IgD-negative memory B cell (primary cell): ENCODE measurements at places on chromosomes 11 and 22. TPM values are rescaled to one million over a fixed set of nuclear protein-coding genes. Genes with fewer than 3 reads are reported as not detected.

Gene OR52I1
- polyA plus RNA-seq, result not detected

Gene DENND6B
- polyA plus RNA-seq, result 1.2 TPM

Gene OR6T1
- polyA plus RNA-seq, result not detected

Gene CRYBA4
- polyA plus RNA-seq, result not detected
